ENCODE measurements at places on chromosomes 12 and 14.

DNA sequence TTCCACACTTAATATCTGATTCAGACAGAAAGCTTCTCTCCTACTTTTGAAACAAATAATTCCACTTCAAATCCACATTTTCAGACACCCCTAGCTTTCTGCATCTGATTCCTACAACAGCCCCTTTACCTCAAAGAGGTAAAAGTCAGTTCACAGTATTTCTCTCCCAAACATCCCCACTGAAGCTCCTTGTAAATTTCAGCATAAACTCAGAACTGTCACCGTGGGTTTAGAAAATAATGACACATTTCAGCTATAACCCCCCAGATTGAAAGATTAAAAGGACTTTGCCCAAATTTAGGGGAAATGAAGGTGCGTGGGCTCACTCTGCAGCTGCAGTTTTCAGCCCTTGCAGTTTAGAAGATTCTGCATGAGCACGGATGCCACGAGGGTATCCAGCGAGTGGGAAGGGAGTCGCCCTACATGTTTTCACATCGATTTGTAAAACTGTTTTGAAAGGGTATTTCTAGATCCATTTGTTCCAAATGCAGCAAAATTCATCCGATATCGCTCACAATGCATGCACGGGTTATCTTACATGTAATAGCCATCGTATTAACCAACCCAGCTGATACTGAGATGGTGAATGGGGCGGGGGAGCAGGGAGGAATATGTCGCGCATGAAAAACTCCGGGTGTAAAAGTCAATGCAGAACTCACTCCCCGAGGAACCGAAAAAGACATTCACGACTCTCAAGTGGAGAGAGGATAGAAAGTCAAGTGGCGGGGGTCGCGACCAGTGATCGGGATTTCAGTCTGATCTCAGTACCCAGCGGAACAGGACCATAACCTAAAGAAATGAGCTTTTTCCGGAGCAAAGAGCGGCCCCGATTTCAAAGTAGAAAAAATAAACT, 5.0 kb upstream of the CCND2 start:
- DNase-seq: peak; percentile 58

- DNase-seq: no peak
Measured at GRCh38 chr14:99481745-99482099, 513 bp downstream of the CCNK start.

- no peak for DNase-seq
Measured at GRCh38 chr14:100900837-100901390, 2.6 kb downstream of the RTL1 start.

DNA sequence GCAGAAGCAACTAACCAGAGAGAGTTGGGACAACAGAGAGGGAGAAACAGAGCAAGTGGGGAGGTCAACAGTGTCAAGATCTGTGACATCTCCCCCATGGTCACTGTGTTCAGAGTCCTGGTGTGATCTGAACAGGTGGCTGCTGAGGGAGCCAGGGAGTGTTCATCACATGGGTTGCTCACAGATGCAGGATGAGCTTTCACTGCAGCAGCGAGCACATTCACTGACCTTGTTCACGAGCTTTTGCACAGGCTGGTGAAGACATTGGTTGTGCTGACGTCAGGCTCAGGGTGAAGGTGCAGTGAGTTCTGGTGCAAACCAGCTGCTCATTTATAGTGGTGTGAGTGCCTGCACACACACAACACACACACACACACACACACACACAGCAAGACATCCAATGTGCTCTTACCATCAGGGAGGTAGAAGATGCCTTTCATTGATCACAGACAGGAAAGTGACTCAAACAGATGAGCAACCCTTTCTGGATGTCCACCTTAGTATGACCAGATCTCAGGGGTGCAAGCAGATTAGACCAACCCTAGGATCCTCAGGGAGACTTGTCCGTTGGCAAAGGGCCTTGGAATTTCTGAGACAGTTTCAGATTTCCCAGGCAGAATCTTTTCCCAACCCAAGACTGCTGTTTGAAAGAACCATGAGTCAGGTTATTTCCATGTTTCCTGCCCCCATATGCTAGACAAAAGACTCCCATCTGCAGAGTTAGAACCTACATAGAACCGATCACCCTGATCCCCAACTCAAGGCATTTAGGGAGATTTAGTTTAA, 44.3 kb upstream of the OR10AD1 start:
- DNase-seq: no peak

GRCh38 chr12:2561367-2561766, 233.4 kb upstream of the FKBP4 start:
- DNase-seq: no peak

DNA sequence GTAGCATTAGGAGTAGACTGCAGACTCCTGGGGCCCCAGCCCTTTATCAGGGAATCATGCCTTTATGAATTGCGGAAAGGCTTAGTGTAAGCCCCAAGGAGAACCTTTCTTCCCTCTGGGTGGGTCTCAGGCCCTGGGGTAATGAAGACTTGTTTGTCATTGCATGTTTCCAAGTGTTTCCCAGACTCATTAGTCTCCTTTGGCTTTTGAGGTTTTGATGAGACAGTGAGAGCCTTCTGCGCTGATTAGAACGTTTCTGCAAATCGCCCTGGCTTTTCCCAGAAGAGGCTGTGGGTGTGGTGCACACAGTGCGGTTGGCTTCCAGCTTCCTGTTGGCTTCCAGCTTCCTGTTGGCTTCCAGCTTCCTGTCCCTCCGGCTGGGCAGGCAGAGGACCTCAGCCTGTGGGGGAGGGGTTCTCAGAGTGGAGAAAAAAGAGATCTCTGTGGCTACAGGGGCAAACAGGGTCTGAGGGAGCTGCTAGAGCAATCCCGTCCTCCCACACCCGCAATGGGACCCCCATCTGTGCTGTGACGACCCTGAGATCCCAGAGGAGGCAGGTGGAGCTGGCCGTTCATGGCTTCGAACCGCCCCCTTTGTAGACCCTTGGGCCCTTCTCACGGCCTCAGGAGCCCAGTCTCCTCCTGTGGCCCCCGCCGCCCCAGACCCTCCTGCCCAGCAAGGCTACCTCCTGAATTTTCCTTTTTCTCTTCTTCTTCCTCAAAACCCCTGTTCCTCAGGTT, 42.1 kb downstream of the GPR68 start:
- DNase-seq: no peak

Data from activated CD4-positive, alpha-beta T cell treated with anti-CD3 and anti-CD28 coated beads, Interleukin-2, amount 50 U/mL, for 24 hours (primary cell).